ENCODE measurements at places on chromosomes 1 and 21. TPM values are rescaled to one million over a fixed set of nuclear protein-coding genes. Genes with fewer than 3 reads are reported as not detected.

DNA sequence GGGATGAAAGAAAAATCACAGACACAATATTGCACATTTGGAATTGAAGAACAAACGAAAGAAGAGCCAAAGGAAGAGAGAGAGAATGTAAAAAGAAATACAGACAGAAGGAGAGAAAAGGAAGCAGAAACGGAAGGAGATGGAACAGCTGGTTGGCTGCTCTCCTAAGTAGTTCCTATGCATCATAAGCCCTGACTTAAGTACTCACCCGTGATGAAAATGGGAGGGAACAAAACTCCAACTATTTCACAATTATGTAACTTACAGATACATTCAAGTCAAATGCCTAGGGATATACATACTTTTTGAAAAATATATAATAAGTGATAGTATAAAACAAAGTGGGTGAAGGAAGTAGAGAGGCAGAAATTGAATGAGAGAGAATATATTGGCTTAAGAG, 88.5 kb downstream of the TTLL7 start:
- DNase-seq = no peak

GRCh38 chr1:39936724-39937491, 18.0 kb upstream of the MFSD2A start:
- DNase-seq = no peak

DNA sequence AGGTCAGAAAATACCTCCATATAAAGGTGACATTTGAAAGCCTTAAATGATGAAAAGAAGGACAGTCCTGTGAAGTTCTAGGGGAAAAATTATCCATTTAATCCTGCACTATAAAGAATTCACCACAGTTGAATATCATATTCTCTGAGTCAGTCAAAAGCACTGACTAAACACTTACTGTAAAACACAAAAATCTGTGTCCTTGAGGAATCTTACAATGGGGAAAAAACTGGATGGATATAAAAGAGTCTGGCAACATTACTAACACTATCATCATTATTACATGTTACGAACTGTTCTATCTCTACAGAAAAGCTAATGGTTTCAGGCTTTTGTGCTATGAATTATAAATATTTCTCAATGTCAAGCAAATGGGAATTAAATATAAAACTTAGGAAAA, 42.4 kb upstream of the HP1BP3 start:
- DNase-seq = no peak

GRCh38 chr1:164611754-164612642, 53.0 kb downstream of the PBX1 start:
- peak; percentile 32 for DNase-seq

DNA sequence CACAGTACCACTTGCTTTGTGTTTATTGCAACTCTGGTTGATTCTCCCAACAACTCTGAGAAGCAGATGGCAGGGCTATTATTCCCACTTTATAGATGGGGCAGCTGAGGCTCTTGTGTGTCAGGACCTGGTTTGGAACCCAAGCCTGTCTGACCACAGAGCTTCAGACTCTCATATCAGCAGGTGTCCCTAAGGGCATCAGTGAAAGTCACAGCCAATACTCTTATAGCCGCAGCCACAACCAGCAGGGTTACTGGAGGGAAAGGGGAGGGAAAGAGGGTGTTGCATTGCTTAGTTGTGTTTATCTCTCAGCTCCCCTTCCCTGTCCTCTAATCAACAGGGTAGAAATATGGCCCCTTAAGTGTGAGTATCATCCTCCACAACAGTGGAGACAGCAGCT, 304.0 kb downstream of the RRAGC start:
- DNase-seq = no peak

DNA sequence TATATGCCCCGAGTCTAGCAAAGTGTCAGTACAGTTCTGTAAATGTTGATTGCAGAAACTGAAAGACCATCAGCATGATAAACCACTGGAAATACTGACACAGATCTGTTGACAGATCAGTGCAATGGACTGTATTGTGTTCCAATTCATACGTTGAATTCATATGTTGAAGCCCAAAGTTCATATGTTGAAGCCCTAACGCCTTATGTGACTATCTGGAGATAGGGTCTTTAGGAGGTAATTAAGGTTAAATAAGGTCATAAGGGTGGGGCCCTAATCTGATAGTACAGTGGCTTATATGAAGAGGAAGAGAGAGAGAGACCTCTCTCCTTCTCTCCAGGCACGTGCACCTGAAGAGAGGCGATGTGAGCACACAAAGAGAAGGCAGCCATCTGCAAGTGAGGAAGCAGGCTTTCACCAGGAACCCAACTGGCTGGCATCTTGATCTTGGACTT, 144.7 kb downstream of the MRPL39 start:
- DNase-seq = no peak

SLC45A1 gene
- 0.78 TPM for total RNA-seq

MTMR11 gene
- total RNA-seq = 3.6 TPM
